ENCODE measurements at places on chromosomes 11 and 22. TPM values are rescaled to one million over a fixed set of nuclear protein-coding genes. Genes with fewer than 3 reads are reported as not detected.

Gene ELF5
- total RNA-seq = not detected

Gene GLYAT
- total RNA-seq = not detected

Gene C11orf65
- total RNA-seq = 0.25 TPM

Gene MS4A12
- not detected for total RNA-seq

Gene OR4P4
- not detected for total RNA-seq

Gene PRRG4
- 21.1 TPM for total RNA-seq

Gene PGA5
- not detected for total RNA-seq

Gene CYP2D6
- 1.7 TPM for total RNA-seq

Gene CRYBB3
- total RNA-seq = not detected

Gene CCDC88B
- 7.9 TPM for total RNA-seq

Gene RAG2
- not detected for total RNA-seq

Gene GAL3ST1
- total RNA-seq = not detected

Gene APOL3
- 48.9 TPM for total RNA-seq

Gene HBB
- 591 TPM for total RNA-seq

Gene OR4C46
- total RNA-seq = not detected

Gene KCNQ1OT1
- 3.4 TPM for total RNA-seq

Gene TMEM45B
- 10.1 TPM for total RNA-seq

- no peak for DNase-seq
These were observed 2.1 kb downstream of the MFRP start for GRCh38 chr11:119344291-119345010.

DNA sequence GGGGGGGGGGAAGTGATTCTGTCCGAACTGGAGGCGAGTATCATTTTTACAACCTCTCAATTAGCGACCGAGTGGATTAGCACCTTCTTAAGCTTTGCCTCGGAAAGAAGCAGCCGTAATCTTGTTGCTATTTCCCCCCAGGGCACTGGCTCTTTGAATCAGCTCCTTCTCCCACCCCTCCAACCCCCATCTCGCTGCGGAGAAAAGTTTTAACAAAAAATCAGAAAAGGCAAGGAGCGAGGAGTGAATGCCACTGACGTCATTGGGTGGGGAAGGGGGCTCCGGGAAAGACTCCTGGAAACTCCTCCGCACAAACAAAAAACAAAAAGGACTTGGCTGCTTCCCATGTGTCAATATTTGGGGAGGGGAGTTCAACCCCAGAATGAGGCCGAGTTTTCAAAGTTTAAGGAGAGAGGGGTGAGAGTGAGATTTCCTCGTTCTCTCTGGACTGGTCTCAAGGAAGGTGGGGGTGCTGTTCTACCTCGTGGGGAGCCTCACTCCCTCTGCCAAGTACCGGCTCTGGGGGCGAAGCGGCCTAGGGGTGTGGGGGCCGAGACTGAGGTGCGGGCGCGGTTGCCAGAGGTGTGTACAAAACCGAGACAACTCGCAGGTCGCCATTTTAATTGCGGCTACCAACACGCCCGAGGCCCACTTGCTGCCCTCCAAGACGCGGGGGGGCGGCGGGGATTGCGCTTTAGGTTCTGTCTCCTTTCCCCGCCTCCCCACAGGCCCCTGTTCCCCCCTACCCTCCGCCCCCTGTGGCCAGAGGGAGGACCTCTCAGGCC lies 2.5 kb upstream of the PAX6 start:
- peak; percentile 78 for DNase-seq

DNA sequence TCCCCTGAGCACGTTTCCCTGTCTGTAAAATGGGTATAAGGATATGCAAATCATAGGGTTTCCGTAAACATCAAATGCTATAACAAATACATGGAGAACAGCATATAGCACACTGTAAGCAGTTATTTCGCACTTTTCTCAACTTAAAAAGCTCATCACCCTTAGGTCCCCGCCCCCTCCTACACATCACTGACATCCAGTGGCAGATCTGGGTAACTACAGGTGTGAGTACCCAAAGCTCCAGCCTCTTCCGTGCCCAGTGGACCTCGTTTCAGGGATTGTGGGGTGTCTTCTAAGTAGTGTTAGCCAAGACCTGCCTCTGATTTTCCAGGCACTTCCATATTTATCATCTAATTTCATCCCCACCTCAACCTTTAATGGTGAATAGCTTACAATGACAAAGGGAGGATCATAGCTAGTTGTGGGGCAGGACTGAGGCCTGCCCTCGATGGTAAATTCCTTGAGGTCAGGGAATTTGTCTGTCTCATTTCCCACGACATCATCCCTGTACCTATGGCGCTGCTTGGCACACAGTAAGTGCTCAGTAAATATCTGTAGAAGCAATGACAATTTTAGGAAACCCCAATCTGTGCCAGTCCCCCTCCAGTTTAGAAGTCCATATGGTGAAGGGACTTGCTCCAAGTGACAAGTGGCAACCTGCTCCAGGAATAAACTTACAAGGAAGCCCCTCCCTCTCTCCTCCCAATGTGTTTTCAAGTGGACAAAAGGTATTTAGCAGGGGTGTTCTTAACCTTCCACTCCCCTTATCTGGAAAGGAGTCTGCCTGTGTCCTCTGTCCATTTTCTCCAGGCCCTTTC lies 340.5 kb downstream of the TENM4 start:
- no peak for DNase-seq

DNA sequence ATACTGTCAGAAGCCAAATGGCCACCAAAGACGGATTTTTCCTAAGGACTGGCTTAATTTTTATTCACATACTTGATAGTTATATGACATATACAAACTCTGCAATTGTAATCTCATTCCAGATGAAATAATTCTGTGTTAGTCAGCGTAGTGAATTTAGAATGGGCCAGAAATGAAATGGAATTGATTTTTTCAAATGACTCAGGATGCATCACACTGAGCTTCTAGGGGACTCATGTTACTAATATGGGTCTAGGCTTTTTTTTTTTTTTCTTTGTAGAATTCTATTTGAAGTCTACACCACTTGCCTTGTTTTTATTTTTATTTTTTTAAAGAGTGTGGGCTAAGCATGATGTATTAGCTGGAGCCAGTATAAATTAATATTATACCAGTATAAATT lies 62.7 kb downstream of the SPECC1L start:
- DNase-seq = no peak

DNA sequence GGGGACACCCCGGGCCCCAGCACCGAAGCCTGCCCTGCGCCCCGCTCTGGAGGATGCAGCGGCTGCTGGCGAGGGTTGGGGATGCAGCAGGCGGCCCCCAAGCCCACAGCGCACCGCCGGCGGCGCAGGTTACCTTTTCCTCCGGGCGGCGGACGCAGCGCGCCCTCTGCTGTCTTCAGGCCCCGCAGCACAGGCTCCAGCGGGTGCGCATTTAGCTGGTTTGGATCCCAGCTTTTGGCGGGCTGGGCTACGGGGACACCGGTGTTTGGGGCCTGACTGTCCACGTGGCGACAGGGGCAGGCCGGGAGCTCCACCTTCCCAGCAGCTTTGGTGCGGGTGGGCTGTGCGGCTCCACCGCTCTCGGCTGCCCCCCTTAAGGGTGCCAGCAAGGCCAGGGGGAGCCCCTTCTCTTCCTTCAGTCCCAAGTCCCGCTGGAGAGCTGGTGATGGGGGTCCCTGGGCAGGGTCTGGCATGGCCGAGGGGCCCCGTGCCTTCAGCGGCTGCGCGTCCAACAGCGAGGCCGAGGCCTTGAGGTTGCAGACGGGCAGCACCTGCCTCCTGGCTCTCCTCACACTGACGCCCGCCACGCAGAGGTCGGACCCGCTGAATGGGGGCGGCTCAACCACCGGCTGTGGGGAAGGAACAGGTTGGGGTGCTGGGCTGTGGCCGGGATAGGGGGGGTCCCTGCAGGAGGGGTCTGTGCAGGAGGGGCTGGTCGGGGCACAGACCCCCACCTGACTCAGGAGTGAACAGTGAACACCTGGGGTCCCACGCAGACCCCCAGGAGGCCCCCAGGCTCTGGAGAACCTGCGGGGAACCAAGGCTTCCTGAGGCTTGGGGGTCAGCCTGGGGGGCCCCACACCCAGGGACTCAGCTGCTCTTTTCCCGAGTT lies 18.0 kb upstream of the IL17REL start:
- DNase-seq = no peak

DNA sequence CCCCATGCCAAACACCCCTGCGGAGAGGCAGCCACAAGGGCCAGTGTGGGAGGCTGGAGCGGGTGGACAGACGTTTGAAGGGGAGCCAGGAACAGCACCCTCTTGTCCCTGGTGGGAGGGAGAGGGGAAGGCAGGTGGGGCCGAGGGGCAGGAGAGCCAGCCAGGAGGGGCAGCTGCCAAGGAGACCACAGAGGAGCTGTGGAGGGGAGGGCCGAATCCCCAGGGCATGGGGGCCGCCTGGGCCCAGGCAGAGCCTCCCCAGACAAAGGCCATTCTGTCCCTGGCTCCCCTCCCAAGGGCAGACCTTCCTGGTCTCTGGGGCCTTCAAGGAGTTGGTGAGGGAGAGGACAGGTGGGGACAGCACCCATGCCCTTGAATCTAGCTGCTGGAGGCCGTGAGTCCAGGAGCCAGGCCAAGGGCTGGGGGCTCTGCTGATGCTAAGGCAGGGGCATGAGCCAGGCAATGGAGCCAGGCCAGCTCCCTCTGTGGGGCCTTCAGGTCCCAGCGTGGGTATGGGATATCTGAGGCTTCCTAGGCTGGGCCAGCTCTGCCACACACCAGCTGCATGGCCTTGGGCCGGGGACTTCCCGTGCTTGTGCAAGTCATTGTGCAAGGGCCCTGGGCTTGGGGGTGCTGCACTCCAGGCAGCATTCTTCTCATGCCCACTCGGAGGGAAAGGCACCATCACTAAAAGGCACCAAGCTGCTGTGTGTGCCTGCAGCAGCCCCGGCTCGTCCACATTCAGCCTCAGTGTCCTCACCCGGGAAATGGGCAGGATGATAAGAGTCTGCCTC lies 11.4 kb downstream of the EMID1 start:
- DNase-seq = no peak

DNA sequence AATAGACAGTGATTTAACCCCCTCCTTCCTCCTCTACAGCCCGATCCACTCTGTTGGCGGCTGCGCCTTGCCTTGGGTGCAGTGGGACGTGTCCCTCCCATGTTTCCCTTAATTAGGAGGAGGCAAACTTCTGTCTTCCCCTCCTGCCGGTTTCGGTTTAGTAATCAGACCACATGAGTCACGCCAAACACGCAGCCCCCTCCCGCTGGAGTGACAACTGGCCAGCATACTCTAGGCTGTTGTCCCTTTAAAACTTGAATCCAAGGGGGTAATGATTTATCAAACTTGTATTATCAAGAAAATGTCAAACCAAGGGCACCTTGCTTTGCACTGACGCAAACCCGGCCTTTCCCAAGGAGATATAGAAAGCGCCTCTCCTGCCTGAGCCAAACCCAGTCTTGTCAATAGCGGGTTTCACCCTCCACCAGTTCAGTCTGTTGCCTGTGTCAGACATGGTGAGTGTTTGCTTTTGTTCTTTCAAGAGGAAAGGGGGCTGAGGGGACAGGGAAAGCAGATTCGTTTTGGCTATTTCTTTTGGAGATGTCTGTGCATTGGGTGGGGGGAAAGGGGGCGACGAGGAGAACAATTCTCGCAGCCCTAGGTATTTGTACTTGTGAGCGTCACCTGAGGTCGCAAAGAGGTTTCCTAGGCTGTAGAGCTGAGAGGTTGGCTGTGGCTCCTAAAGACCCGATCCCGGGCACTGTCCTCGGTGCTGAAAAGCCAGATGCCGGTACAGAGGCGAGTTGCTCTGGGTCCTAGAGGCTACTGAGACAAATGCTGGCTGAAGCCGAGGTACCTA lies at the start of gene SLC6A5:
TSS of gene SLC6A5 (plus strand) at position 388 of the 799 bp plus-strand sequence. CDS start at position 453, 65 bp downstream.
- no peak for DNase-seq

GRCh38 chr11:94513091-94513490 lies 830 bp downstream of the C11orf97 start:
- DNase-seq = no peak

GRCh38 chr11:68818181-68818580 lies 23.5 kb downstream of the CPT1A start:
- no peak for DNase-seq

DNA sequence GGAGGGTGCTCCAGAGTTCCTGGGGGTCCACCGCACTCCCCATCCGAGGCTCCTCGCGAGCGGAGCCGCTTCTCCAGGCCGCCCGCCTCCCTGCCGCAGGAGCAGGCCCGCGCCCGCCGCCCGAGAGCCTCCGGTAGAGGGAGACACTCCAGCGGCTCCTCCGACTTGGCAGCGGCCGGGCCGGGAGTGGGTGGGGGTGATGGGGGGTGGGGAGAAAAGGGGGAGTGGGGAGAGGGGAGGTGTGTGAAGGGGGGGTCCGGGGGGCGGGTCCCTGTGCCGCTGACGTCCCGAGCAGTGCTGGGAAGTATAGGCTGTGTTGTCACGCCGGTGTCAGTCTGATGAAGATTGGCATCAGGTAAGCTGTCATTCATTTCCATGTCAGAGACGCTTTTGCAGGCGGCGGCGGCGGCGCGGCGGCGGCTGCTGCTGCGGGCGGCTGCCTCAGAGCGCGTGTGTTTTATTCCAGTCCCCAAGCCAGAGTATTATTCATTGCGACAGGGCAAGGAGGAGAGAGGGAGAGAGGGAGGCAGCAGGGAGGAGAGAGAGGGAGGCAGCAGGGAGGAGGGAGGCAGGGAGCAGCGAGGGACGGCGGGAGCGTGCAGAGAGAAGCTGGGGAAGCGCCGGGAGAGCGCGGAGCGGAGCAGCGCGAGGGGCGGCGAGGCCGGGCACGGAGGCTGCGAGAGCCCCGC lies at the start of gene PKNOX2:
TSS of gene PKNOX2 (plus strand) at position 330 of the 689 bp plus-strand sequence. CDS start 186,555 bp downstream, outside the sequence.
- no peak for DNase-seq

GRCh38 chr22:37994049-37994448 lies 9.7 kb upstream of the SOX10 start:
- DNase-seq = no peak

DNA sequence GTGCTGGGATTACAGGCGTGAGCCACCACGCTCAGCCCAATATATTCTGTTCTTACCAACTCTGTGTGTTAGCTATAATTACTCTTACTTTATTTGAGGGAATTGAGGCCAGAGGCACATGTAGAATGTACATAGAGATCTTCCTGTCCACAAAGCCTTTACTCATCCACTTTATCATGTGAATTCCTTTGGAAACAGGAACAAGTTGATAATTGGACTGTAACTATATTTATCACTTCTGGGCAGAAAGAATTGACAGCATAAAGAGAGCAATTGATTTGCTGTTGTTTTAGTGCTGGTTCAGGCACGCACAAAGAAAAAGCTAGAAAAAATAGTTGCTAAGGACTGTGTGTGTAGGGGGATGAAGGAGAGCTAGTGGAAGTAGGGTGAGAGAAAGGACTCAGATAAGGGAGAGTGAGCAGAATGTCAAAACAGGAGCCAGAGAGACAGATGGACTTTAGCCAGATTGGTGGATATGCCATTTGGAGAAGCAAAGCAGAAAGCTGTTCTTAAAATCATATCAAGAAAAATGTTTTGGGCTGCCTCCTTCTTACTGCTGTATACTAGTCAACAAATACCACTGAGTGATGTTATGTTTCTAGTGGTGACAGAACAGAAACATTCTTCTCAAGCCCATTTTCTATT lies 929.8 kb upstream of the CNTN5 start:
- DNase-seq = no peak

- DNase-seq = no peak
These were observed 864 bp upstream of the USP28 start for GRCh38 chr11:113876074-113876797.

DNA sequence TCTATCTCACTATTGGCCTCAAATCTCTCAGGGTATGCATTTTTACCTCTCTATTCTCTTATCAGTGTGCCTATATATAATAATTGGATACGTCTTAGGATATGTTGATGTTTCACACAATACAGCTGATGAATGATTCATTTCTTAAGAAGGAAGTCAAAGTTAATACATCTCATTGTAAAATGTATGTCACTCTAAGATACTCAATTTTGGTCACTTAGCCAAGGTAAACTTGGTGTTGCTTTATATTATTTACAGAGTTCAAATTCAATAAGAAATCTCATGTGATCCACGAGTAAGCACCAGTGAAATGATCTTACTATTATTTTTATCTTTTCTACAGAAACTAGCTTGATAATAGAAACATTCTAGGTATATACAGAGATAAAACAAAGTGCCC lies 1266.5 kb downstream of the JRKL start:
- DNase-seq = no peak

- DNase-seq = no peak
These were observed 13.8 kb downstream of the SEC14L3 start for GRCh38 chr22:30457981-30458380.
